ENCODE measurements at places on chromosomes 1 and 21.

GRCh38 chr1:22875241-22875640 lies 97.4 kb downstream of the LACTBL1 start:
- DNase-seq = no peak

- DNase-seq = no peak
Observed at GRCh38 chr21:26595971-26596370, 22.9 kb upstream of the CYYR1 start.

DNA sequence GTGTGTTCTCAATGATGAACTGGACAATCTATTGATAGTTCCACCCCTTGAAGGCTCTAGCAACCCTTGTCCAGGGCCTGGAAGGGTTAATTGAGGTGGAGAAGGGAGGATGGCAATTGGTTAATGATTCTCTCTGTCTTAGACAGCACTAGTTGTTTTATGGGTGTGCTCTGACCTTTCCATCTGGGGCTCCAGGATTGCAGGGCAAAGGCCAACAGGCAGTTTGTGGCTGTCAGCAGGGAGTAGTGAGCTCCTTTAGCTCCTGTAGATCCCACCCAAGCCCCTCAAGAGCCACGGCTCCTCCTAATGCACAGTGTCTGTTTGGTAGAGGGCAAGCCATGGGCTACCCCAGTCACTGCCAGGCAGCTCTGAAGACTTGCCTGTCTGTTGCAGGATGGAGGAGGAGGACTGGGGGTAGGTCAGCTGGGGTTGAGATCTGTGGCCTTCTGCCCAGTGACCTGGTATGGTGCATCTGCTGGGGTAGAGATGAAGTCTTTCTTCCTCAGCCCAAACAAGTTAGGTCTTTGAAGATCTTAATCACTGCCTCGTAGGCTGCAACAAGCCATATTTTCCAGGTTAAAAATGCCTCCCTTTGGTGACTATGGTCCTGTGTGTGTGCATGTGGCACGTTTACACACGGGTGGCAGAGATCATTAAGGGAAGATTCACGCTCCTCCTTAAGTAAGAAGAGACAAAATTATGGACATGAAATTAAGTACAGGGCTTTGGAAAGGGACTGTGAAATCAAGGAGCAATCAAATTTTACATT lies 7.7 kb downstream of the MROH7 start:
- DNase-seq = no peak

GRCh38 chr1:40057310-40058030 lies 16.9 kb downstream of the CAP1 start:
- no peak for DNase-seq

Data from AG04449 (cell line).